NCI-H1092 (cell line): ENCODE measurements at places on chromosomes 2 and 18.

- DNase-seq, result no peak
Measured at GRCh38 chr2:143497726-143498125, 368.5 kb downstream of the ARHGAP15 start.

GRCh38 chr18:23259701-23260681 is 124.7 kb downstream of the CABLES1 start:
- peak; percentile 85 for DNase-seq

DNA sequence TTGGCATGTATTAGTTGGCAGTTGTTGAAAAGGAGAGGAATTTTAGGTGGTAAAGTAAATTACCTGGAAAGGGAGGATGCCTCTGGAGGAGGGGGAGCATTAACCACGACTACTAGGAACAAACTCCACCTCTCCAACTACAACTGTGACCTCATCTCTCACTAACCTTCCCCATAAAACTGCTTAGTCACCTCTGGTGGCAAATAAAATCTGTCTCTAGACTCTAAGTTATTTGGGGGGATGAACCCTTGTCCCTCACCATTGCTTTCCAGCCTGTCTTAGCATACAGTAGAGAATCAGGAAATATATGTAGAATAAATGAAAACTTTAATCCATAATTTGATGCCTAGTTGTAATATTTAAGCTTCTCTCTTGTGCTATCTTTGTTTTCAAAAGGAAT is 27.6 kb upstream of the MYO1B start:
- DNase-seq, result no peak

DNA sequence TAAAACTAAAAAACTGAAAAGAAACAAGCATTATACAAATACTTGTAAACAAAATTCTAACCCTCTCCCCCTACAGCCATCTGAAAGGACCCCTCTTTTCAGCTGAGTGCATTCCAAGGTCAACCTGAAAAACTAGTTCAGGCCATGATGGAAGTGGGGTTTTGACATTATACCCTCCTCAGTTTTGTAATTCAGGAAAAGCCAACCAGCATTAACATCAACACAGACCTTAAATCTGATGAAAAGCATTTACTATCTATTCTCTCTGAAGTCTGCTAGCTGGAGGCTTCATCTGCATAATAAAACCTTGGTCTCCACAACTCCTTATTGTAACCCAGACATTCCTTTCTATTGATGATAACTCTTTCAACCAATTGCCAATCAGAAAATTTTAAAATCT is 302.2 kb downstream of the CNTNAP5 start:
- no peak for DNase-seq

- no peak for DNase-seq
Measured at GRCh38 chr2:52260904-52261303, 1229.0 kb upstream of the NRXN1 start.

DNA sequence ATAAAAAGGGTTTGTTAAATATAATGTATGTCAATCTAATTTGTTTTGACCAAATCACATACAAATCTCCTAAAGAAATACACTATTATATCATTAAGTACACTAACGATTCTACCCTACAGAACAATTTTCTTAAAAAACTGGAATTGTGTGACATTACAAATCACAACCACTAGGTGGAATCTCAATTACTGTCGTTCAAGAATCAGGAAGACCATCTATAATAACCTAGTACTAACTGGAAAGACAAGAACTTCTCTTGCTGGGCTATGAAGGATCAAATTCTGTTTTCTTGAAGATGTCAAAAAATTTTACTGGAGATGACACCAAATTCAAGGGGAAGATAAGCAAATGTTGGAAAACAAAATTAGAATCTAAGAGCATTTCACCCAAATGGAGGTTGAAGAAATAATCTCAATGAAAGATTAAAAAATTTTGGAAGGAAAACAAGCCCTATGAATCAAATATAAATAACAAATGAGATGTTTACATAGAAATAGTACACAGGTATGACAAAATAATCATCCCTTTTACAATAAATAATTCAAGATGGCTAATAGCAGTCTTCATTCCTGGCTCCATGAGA is 110.9 kb downstream of the STK39 start:
- no peak for DNase-seq

DNA sequence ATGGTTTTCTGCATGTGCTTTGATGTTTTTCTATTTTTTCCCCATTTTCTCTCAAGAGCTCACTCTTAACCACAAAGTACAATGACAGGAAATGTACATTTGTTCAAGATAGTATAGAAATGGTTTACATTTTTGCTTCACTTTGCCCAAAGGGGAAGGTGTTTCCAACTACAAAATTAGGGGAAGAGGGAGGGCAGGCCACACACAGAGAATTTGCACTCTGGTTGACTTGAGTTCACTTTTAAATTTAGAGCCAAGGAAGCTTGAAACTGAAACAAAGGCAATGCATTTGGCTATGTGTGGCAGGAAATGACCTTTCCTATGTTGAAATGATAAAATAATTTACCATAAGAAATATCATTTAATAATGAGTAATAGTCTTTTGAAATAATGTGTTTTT is 19.1 kb upstream of the VIT start:
- DNase-seq, result no peak

DNA sequence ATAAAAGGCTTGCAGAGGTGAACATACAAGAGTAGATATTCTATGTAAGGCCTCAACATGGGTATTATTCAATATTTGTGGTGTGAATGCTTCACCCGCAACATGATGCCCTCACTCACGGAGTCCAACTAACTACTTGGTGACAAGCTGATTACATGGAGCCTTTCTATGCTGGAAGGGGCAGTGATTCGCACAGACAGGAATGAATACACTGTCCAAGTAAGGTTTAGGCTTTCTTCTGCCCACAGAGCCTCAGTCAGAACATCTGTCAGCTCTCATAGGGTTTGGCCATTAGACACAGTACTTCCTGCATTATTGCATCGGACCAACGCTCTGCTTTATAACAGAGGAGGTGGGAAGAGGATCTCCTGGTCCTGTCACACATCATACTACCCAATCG is 80.3 kb upstream of the SLC35G4 start:
- no peak for DNase-seq

GRCh38 chr18:56869189-56869777 is 218.1 kb downstream of the WDR7 start:
- DNase-seq, result no peak

DNA sequence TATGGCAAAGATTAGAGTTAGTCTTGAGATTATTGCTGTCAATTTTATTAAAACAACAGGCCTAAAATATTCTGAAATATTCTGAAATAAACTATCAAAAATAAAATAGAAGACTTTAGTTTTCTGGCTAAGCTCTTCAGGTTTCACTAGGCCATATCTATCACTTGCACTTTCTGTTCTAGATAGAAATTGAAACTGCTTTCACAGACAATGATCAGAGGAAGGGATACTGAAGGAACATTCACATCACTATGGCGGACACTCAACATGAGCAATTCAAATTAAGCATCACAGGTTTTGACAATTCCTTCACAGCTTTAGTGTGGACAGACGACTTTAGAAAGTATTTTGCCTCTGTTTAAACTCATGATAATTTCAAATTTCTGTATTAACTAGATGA is 586.4 kb upstream of the REG3G start:
- no peak for DNase-seq

- DNase-seq, result no peak
Measured at GRCh38 chr2:150647943-150648342, 160.5 kb upstream of the RND3 start.

DNA sequence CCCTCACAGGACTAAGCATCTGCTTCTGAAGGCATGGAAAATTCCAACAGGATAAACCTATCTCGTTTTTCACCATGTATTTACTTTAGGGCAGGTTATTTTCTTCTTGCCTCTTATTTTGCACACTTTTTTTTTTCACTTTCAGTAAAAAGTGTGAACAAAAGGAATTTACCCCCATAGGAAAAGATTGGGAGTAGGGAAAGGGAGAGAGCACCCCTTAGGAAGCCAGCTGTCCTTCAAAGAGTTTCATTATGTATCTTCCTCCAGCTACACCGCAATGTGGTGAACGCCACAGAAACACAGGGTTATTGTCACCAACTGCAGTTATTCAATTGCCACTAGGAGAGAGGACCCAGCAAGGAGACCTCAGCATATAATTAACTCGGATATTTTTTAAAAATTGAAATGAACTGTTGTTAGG is 286.2 kb upstream of the VRK2 start:
- peak; percentile 6 for DNase-seq

DNA sequence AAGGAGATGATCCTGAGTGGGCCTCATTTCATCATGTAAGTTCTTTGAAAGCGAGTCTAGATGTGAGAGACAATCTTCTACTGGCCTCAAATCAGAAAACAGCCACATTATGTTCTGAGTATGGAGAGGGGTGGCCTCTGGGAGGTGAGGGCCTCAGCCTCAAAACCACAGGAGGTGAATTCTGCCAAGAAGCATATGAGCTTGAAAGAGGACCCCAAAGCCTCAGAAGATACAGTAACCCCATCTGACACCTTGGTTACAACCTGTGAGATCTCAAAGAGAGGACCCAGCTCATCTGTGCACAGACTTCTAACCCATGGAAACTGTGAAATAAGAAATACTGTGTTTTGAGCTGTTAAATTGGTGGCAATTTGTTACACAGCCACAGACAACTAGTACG is 200.1 kb downstream of the ARHGAP15 start:
- DNase-seq, result no peak

GRCh38 chr2:234410526-234410925 is 86.4 kb downstream of the ARL4C start:
- no peak for DNase-seq

DNA sequence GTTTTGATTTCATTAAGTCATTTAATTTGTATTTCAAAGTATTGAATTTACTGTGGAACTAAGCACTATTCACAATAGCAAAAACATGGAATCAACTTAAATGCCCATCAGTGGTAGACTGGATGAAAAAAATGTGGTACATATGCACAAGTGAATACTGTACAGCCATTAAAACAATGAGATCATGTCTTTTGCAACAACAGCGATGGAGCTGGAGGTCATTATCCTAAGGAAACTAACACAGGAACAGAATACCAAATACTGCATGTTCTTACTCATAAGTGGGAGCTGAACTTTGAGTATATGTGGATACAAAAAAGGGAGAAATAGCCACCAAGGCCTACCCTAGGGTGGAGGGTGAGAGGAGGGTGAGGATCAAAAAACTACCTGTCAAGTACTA is 164.4 kb downstream of the BABAM2 start:
- DNase-seq, result no peak

GRCh38 chr18:78433562-78433961 is 546.1 kb upstream of the SALL3 start:
- no peak for DNase-seq

GRCh38 chr18:47120428-47120827 is 29.9 kb downstream of the HDHD2 start:
- DNase-seq, result no peak

- no peak for DNase-seq
Measured at GRCh38 chr2:127632592-127633489, 13.1 kb upstream of the GPR17 start.

DNA sequence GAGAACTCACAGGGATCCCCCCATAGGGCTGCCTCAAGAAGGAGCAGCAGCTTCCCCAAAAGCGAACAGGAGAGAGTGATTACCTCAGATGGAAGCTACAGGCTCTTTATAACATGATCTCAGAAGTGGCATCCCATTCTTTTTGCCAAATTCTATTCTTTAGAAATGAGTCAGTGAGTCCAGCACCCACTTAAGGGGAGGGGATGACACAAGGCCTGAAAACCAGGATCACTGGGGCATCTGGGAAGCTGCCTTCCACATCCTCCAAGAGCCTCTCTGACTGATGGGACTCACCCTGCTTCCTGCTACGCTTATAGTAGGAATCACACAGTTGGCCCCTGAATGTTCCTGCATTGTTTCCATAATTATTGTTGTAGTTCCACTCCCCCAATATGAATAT is 96.5 kb downstream of the MAPK4 start:
- no peak for DNase-seq

- no peak for DNase-seq
Measured at GRCh38 chr2:145302886-145303285, 783.0 kb upstream of the ZEB2 start.

DNA sequence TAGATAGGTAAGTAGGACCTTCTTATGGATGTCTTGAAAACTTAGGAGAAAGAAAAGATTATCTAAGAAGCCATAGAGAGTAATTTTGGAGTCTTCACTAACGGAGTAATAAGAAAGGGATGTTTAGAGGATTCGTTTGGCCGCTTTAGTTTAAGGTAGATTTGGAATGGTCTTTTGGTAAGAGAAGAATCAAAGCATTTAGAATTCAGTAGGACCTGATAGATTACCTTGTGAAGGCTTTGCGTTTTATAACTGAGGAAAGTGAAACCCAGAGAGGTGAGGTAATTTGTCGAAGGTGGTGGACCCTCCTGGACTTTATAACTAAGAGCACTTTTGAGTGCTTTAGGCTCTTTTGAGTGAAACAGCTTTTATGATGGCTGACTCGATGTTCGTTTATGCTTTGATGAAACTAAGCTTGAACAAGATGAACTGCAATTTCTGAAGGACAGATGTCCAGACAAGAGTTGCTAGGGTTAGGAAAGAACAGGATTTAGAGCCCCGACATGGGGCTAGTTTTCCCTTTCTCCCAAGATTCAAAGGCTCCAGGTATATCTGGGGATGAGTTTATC is 1.3 kb downstream of the MYL12B start:
- DNase-seq, result no peak

DNA sequence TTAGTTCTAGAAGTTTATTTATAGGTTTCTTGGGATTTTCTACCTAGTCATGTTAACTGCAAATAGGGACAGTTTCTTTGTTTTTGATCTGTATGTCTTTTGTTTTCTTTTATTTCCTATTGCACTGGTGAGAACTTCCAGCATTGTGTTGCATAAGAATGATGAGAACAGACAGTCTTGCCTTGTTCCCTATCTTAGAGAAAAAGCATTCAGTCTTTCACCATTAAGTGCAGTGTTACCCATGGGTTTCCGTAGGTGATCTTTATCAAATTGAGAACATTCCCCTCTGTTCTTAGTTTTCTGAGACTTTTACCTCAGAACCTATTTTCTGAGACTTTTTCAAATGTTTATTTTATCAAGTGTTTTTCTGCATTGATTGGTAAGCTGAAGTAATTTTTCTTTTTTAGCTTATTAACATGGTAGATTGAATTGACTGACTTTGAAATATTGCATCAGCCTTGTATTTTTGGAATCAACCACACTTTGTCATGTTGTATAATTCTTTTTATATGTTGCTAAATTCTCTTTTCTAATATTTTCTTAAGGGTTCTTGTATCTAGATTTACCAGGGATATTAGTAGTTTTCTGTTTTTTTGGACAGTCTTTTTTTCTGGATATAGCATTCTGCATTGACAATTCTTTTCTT is 17.2 kb downstream of the MFSD6 start:
- DNase-seq, result no peak

DNA sequence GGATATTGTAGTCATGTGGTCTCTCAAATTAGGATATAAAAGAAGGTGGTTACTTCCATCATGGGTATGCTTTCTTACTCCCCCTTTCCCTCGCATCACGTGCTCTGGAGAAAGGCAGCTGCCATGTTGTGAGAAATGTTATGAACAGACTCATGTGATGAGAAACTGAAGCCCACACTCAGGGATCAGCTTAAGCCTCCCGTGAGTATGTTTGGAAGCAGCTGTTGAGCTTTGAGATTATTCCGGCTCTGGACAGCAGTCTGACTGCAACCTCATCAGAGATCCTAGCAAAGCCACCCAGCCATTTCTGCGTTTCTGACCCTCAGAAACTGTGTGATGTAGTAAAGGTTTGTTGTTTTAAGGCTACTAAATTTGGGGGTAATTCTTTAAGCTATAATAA is 700.1 kb downstream of the ADCYAP1 start:
- no peak for DNase-seq
